ENCODE measurements at places on chromosomes 4 and X.

- DNase-seq: no peak
Observed at GRCh38 chrX:16653424-16653823, 3.5 kb downstream of the S100G start.

DNA sequence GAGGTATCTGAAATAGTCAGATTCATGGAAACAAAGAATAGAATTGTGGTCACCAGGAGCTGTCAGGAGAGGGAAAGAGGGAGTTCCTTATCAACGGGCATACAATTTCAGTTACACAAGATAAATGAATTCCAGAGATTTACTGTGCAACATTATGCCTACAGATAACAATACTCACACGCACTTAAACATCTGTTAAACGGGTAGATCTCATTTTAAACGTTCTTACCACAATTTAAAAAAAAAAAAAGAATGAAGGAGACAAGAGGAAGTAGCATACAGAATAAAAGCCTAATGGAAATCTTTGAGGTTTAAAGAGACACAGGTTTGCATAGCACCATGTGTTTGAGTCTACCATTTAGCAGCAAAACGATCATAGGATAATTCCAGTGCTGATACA is 298.0 kb downstream of the DKK2 start:
- no peak for DNase-seq

DNA sequence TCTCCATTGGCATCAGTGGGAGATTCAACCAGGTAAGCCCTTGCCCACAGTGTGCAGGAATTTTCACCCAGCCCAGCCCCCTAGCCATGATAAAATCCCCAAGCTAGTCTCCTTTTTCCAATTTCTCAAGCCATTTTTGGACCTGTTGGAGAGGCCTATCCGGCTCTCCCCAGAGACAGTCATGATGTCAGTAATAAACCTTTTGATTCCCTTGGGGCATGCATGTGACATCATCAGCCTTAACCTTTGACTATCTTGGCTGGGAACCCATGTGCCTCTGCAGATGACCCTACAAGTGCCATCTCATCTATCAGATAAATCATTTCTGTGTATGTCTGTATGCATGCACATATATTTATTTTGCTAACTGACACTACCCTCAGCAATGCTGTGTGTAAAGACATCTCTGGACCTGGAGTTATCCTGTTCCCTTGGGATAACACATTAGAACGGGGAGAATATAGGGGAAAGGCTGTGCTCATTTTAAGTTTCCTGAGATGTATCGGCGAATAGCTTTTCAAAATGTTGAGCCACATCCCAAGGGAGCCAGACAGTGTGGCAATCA is 51.0 kb downstream of the CYTL1 start:
- no peak for DNase-seq

DNA sequence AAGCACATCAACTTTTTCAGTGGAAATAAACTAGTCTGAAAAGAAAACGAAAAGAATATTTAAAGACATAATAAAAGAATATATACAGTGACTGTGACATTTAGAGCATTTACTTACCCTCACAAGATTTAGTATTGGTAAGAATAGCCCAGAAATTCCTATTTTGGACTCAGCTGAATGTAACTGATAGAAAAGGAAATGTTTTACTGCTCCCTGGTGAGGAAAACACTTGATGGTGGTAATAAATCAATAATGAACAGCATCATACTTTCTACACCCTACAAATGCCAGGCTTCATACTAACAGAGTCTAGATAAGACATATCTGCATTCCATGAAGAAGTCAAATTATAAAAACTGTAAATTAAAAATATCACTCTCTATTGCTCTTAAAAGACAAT is 753.5 kb upstream of the PCDH10 start:
- DNase-seq: no peak

GRCh38 chr4:152607178-152607577 is 71.3 kb upstream of the FBXW7 start:
- no peak for DNase-seq

- no peak for DNase-seq
Observed at GRCh38 chr4:88674565-88674964, 23.1 kb downstream of the NAP1L5 start.

- DNase-seq: no peak
Observed at GRCh38 chr4:5444918-5445517, 263.3 kb downstream of the EVC2 start.

DNA sequence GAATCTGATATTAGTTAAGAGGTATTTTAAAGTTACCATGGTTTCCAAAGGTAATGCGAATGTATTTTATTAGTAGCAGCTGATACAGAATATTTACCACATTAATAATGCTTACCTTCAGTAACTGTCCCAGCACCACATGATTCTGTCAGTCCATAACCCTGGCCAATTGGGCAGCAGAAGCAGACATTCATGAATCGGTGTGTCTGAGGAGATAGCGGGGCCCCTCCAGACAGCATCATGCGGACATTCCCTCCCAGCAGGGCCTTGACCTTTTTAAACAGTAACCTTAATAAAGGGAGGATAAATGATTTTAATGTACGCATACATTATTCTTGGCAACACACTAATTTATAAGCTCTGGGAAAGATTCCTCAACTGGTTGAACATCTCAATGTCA is 43.0 kb upstream of the KCNE5 start:
- DNase-seq: no peak

DNA sequence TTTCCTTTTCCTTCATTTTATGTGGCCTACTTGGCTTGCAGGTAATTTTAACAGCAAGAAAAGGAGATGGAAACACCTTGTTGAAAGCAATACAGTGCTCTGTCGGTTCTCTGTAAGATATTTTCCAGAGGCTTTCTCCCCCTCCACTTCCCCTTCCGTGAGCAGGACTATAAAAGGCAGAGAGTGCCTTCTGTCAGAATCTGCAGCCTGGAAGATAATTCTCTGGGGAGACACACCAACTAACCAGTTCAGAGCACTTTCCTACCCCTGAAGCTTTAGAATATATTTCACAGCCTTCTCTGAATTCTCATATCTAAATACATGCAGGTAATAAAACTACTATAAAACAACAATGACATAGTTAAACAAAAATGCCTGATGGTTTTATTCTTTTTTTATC is 141.1 kb downstream of the IDS start:
- no peak for DNase-seq

DNA sequence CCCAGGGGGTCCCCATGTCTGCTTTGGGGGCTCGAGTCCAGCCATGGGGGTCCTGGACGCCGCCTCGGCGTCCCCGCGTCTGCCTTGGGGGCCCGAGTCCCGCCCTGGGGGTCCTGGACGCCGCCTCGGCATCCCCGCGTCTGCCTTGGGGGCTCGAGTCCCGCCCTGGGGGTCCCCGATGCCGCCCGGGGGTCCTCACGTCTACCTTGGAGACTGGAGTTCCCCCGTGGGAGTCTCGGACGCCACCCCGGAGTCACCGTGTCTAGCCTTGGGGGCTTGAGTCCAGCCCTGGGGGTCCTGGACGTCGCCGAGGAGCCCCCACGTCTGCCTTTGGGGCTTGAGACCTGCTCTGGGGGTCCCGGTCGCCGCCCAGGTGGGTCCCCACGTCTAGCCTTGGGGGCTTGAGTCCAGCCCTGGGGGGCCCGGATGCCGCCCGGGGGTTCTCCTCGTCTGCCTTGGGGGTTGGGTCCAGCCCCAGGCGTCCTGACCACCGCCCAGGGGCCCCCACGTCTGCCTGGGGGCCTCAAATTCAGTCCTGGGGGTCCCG is 1.1 kb upstream of the GTPBP6 start:
- no peak for DNase-seq

GRCh38 chr4:2588259-2588658 is 51.8 kb downstream of the FAM193A start:
- DNase-seq: no peak

- DNase-seq: no peak
Observed at GRCh38 chr4:123315617-123316016, 81.0 kb upstream of the SPRY1 start.

DNA sequence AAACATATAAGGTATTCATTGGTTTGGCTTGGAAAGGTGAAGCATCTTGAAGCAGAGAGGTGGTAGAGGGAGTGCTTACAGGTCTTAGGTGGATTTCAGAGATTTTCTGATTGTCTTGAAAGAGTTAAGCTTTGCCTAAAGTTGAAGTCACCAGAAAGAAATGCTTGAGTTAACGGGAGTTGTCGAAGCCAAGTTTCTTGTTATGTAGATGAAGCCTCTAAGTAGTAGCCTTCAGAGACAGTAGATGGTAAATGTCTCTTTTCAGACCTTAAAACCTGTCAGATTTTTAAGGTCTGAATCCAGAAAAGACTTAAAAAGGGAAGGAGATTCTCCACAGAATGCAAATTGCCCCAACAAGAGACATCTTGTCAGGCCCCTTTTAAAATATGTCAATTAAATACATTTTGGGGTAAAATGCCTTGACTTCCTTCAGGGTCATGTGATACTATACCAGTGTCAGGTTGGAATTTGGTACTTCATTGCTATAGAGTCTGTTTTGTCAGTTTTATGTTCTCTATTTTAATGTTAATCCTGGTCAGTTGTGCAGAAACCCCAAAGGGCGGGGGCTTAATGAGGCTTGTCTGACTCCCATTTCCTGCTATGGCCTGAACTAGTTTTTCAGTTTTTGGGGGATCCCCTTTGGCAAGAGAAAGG is 81.0 kb downstream of the PCDH18 start:
- no peak for DNase-seq

DNA sequence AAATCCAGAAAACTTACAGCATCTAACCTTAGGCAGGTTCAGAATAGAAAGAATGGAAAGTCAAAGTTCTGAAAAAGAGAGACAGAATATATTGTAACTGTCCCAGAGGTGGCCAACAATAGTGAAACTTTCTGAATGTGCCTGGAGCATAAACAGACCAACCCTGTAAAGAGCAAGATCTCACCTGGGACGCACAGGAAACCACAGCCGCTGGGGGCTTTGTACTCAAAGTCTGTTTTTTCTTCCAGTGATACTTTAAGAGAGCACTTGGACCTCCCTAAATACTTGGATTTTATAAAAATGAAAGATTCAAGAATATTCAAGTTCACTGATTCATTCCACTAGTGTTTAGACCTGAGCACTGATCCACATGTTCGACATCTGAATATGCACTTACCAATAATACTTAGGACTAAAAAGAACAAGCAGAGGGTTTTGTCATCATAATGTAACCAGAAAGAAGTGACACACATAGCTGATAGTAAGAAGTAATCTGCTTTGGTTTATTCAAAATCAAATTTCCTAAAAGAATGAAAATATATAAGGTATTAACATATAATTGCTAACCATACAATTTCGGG is 35.3 kb downstream of the ARAP2 start:
- no peak for DNase-seq

DNA sequence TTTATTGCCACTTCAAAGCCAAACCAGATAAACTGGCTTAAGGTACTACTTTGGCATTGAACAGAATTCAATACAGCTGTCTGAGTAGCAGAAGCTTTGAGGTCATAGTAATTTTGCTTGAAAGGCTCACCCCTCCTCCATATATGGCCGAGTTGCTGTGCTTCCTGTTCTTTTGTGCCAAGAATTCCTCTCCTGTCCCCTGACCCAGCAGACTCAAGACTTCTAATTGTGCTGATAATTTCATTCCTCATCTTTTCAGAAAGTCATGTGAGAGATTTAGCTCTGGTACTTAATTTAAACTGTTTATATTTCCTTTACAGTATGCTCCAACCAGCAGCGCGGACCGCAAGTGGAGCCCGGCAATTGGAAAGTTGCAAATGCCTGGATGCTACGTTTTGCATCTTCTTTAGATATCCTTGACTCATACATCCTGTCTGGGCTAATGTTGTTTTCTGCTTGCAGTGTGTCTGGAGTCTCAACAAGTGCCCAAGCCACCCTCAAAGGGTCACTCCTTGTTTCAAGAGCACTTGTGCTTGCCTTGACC is 373.4 kb downstream of the PDGFC start:
- no peak for DNase-seq

DNA sequence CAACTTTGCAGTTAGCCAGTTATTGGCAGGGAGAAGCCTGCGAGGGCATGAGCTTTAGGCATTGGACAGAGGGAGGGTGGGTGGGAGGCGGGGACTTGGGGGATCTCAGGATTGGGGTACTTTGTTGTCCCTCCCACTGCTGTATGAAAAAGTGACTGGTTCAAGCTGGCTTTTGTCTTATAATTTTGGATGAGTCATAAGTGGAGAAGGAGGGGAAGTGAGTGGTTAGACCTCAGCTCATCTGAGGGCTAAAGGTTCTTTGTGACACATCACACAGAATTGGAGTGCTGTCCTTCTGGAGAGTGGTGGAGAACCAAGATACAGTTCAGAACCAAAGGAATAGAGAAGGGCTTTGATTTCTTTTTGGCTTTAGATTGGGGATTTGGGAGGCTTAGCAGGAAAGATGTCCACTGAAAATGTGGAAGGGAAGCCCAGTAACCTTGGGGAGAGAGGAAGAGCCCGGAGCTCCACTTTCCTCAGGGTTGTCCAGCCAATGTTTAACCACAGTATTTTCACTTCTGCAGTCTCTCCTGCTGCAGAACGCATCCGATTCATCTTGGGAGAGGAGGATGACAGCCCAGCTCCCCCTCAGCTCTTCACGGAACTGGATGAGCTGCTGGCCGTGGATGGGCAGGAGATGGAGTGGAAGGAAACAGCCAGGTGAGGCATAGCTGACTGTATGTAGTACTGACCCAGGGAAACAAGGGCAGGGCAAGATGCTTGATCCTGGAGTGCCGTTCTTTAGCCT is at the start of gene SLC4A4:
SLC4A4 (plus strand) TSS at position 175 of the 748 bp plus-strand sequence.
- DNase-seq: no peak

DNA sequence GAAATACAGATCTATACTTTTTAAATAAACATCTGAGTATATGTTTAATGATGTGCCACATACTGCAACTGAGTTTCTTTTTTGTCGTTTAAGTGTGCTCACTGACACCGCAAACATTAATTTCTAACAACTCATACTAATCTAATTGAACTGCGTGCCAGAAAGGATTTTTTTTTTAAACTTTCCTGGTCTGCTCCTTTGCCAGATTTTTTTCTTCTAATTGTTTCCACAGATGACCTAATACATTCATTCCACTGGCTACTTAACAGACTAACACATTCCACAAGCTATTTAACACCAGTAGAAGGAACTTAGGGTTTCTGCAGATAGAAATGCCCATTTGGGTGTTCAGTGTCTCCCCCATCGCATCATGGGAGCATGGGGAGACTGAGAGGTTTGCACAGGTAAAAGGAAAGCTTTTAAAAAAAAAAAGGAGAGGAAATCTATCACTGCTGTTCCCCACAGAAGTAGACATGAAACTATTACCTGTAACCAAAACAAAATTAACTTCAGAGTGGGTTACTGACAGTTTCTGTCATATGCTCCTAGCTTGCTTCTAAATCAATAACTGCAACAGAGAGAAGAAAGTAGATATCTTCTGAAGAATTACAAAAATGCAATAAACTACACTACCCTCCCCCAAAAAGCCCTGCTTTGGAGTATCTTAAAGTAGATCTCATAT is 31.6 kb downstream of the SH3KBP1 start:
- no peak for DNase-seq

DNA sequence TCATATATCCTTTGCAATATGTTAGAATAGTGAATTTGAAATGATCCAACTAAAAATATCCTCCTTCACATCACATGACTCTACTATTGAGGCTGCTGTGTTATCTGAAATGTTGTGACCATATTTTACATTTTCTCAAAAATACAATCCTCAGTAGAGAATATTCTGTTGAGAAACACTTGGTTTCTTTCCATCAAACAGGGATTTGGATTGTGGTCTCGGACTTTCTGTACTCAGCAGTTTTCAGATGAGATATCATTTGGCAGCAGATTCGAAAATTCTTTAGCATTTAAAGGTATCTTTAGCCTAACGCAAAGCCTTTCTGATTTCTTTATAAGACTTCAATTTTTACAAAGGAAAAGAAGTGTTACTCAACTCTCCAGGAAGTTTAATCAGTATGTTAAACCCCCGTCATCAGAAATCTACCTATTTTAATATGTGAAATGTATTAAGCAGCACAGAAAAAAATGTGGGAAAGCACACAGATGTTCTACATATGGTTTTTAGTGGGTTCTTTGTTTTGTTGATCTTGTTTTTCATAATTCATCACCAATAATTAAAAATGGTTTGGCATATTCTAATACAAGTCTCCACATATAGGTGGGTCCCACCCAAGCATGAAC is 55.4 kb upstream of the ANXA3 start:
- DNase-seq: no peak
